ENCODE measurements at places on chromosomes 6 and 20. TPM values are rescaled to one million over a fixed set of nuclear protein-coding genes. Genes with fewer than 3 reads are reported as not detected.

SLC17A2 gene
- total RNA-seq, result not detected

PAK5 gene
- not detected for total RNA-seq

RBPJL gene
- not detected for total RNA-seq

PDE10A gene
- total RNA-seq, result 12.1 TPM

HLA-DQB1 gene
- total RNA-seq, result 5.8 TPM

RNASET2 gene
- total RNA-seq, result 24.2 TPM

CYP39A1 gene
- 12.5 TPM for total RNA-seq

ADGB gene
- total RNA-seq, result not detected

FHL5 gene
- total RNA-seq, result 11.4 TPM

CRISP3 gene
- 0.12 TPM for total RNA-seq

BRPF3 gene
- 21.6 TPM for total RNA-seq

HLA-DQB2 gene
- not detected for total RNA-seq

TREML2 gene
- not detected for total RNA-seq

ZNF165 gene
- total RNA-seq, result 0.81 TPM

IL17A gene
- total RNA-seq, result not detected

CGA gene
- not detected for total RNA-seq

SLC35D3 gene
- total RNA-seq, result 0.12 TPM

VGLL2 gene
- total RNA-seq, result not detected

MYB gene
- total RNA-seq, result 1.2 TPM

MAS1 gene
- not detected for total RNA-seq

FAM217A gene
- not detected for total RNA-seq

SLC32A1 gene
- total RNA-seq, result not detected

OR2H2 gene
- total RNA-seq, result not detected

Data from gastroesophageal sphincter (tissue), 4 donors.